Kidney tubule cell (primary cell): ENCODE measurements at places on chromosomes 6 and 20.

DNA sequence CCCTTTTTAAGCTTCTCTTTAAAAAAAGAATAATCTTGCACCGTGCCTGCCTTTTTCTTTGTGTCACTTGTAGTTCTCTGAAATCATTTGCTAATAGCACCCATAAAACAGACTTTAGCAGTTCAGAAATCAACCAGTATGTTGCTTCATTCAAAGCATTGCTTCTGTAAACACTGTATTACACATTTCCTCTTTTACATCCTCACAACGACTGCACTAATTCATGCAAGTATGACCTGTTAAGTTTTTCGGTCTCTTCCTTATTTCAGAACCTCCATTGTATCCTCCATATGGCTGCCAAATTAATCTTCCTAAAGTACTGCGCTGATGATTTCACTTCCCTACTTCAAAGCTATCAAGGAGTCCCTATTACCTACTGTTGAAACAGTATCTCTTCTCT lies 142.9 kb upstream of the RNF217 start:
- no peak for DNase-seq

- no peak for DNase-seq
Measured at GRCh38 chr6:134720353-134721059, 229.4 kb downstream of the ALDH8A1 start.

DNA sequence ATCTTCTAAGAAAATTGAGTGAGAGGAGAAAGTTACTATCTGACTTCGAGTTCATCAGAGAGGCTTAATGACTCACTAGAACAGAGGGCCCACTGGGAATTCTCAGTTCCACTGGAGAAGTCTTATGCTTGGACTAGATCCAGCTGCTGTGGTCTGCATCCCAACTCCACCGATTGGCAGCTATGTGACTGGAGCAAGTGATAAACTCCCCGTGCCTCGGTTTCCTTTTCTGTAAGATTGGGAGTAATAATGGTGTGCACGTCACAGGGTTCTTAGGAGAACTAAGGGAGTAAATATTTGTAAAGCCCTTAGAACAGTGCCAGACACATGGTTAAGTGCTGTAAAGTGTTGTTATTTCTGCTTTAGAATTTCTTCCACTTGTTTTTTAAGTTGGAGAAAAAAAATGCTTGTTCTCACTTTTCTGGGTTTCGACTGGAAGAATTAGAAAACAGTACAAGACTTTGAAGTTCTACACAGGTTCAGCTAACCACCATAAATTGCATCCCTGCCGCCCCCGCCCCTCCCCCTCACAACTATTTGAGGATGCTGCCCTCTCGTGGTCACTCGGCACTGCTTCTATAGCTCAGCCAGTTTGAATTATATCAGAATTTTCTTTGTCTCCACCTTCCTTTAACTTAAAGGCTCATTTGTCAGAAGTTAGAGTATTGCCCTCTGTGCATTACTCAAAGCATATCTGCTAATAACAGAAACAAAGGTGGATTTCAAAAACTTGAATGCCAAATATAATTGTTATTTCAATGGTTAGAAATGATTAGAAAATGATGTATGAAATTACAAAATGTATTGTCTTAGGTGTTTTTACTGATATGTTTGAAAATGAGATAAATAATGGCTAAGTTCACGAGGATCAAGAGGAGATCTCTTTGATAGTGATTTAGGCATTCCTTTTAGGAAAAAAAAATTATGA lies 95.0 kb upstream of the IFNGR1 start:
- DNase-seq: peak; percentile 66

DNA sequence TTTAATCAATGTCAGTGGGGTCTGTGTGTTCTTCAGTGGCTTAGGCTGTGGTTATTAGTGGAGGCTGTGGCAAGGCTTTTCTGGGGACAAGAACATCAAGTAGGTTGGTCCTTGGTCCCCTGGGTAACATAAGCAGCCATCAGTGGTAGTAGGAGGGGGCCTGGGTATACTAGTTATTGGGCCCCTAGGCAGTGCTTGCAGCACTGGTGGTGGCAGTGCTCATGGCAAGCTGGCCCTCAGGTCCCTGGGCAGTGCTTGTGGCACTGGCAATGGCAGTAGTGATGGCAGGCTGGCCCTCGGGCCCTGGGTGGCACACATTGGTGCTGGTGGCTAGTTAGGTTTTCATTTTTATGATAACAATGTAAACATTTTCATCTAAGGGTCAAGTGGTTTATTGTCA lies 32.5 kb upstream of the MAS1 start:
- no peak for DNase-seq

DNA sequence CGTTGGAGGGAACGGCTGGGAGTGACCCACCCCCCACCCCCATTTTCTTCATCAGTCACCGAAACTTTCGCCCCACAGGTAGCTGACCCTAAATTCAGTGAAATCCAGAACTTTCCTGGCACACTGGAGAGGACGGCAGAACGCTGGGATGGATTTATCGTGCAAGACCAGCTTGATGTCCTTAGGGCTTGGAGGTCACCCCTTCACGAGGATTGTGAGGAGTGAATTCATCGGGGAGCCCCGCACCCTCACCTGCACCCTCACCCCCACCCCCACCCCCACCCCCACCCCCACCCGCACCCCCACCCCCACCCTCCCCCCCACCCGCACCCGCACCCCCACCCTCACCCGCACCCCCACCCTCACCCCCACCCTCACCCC lies 13.3 kb upstream of the TCFL5 start:
- DNase-seq: no peak

DNA sequence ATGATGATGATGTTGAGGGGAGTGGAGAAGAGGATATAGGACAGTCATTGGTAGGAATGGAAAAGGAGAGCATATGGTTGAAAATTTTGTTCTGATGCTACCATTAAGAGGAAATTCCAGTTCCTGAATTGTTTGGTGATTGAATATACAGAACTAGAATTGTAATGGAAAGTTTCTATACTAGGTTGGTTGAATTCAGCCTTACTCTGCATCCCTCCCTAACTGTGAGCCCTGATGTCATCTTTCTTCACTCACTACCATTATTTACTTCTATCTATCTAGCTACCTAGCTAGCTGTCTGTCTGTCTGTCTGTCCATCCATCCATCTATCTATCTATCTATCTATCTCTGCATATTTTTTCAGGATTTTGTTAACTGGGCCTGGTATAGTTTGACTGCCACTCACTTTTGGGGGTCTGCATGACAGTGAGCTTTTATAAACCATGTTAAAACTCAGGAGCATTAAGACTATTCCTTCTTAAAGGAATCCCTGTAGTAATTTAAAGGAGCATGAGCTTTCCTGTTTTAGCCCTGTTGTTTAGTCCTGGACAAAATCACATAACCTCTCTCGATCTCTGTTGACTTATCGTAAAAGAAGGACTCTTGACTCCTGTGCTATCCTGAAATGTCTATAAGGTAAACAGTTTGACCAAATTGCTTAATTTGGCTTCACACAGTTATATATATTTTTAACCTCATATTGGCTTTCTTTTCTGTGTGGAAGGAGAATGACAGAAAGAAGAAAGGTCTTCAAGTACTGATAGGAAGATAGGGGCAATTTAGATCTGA lies 71.4 kb downstream of the AKAP7 start:
- DNase-seq: no peak

- no peak for DNase-seq
Measured at GRCh38 chr6:105797286-105797979, 288.7 kb upstream of the PRDM1 start.

DNA sequence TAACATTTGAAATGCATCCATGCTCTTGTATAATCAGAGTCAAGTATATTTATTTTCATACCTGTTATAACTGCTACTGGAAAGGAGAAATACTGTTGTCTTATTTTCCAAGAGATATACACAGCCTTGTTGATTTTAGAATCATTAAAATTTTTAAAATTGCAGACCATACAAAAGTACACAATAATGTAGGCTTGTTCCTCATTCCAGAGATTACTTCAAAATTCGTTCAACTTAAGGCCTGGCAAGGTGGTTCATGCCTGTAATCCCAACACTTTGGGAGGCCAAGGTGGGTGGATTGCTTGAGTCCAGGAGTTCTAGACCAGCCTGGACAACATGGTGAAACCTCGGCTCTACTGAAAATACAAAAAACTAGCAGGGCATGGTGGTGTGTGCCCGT lies 6.1 kb downstream of the RNF114 start:
- DNase-seq: no peak

- no peak for DNase-seq
Measured at GRCh38 chr20:13700761-13701160, 62.0 kb upstream of the TASP1 start.

- DNase-seq: peak; percentile 89
Measured at GRCh38 chr6:150325066-150325772, 43.6 kb upstream of the IYD start.

- no peak for DNase-seq
Measured at GRCh38 chr6:21722510-21722909, 129.0 kb downstream of the SOX4 start.

DNA sequence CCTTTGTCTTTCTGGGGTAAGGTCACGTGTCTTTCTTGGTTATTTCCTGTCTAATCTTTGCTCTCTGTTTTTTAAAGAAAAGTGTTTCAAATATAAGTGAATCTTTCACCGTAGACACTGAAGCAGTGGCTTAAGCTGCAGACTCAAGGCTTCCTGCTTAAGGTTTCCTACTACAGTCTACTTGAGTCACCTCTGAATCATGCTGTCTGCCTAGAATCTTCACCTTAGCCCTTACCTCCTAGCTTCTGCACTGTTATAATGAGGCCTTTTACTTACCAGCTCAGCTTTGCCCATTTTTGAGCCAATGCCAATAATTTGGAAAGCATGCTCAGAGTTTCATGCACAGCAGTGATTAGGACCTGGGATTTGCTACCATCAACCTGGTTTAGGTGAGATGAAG lies 30.6 kb downstream of the ADGRF4 start:
- DNase-seq: peak; percentile 94

GRCh38 chr6:45835721-45836437 lies 179.8 kb downstream of the CLIC5 start:
- peak; percentile 60 for DNase-seq

DNA sequence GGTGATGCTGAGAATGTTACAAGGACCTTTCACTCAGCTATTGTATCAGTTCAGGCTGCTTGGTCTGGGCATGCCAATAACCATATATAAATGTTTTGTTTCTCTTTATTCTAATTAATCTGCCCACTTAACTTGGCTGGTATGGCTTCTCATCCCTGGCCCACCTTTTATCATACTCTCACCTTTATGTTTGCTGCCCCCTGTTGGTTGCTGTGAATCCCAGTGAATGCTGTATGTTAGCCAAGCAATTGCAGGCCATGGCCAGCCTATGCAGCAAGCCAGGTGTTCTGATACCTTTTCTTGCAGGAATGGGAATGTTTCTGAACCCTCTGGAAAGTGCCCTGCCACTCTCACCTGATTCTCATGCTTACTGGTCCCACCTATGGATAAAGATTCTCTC lies 54.6 kb downstream of the PCSK2 start:
- peak; percentile 58 for DNase-seq

DNA sequence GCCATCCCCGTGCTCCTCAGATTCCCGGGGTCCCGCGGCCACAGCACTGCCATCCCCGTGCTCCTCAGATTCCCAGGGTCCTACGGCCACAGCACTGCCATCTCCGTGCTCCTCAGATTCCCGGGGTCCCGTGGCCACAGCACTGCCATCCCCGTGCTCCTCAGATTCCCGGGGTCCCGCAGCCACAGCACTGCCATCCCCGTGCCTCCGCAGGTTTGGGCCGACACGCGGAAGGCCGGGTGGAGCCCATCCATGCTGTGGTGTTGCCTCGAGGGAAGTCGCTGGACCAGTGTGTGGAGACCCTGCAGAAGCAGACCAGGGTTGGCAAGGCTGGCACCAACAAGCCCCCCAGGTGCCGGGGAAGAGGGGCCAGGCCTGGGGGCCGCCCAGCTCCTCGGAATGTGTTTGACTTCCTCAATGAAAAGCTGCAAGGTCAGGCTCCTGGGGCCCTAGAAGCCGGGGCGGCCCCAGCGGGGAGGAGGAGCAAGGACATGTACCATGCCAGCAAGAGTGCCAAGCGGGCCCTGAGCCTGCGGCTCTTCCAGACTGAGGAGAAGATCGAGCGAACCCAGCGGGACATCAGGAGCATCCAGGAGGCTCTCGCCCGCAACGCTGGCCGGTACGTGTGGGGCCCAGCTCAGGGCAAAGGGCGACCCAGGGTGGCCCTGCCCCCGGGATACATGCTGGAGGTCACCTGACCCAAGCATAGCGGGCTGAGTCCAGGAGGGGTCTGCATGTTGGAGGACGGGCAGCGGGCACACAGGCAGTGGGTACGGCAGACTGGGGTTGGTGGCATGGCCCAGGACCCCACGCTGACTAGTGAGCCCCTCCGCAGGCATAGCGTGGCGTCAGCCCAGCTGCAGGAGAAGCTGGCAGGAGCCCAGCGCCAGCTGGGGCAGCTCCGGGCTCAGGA lies 1.3 kb upstream of the LIME1 start:
- no peak for DNase-seq

GRCh38 chr20:21020659-21021471 lies 85.3 kb downstream of the LINC00237 start:
- no peak for DNase-seq

- DNase-seq: no peak
Measured at GRCh38 chr6:18266523-18266912, 2.2 kb upstream of the DEK start.

- DNase-seq: peak; percentile 69
Measured at GRCh38 chr6:18990059-18990978, 603.2 kb downstream of the RNF144B start.

GRCh38 chr6:129135451-129135850 lies 252.5 kb downstream of the LAMA2 start:
- no peak for DNase-seq

GRCh38 chr6:70547313-70547712 lies 19.4 kb upstream of the SDHAF4 start:
- DNase-seq: peak; percentile 24

DNA sequence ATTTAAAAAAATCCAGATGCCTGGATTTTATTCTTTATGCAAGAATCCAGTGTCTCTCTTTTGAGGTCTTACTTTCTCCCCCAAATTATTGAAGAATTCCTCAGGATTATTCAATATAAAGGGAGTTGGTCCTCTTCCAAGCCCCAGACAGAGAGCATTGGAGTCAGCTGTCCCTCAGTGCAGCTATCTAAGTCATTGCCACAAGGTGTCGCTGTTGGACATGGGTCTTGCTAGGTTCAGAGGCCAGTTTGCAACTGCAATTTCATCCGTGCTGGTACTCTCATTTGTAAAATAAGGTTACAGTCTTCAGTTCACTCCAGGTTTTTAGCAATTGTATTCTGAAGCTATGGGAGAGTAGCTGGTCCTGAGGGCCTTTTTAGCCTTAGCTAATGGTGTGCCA lies 27.8 kb downstream of the CCN2 start:
- peak; percentile 62 for DNase-seq

GRCh38 chr6:25194172-25194678 lies 84.9 kb upstream of the CARMIL1 start:
- no peak for DNase-seq

DNA sequence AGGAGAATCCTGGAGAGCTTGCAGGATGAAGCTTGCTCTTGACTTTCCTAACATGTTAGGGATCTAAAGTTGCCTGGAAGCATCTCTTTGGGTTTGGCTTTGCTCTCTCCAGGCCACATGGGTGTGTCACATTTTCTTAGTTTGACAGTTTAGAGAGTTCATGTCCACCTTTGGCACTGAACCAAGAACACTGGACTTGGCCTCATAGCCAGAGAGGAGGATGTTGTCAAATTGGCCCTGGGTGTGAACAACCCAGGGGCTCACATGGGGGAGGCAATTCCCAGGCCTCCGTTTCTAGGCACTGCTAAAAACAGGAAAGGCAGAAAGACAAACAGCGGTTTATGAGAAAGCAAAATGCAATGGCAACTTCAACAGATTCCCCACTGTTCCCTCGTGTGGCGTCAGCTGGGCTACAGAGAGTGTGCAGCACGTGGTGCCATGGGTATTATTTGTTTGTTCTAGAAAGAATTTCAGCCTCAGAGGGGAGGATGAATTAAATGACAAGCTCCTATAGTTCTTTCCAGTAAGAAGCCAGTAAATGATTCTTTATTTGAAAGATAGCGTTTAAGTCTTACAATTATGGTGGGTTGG lies 93.9 kb downstream of the CLIC5 start:
- no peak for DNase-seq

- DNase-seq: no peak
Measured at GRCh38 chr6:116954335-116954734, 77.3 kb downstream of the RFX6 start.
